Thyroid gland (tissue), 4 donors: ENCODE measurements at places on chromosomes 2 and 18.

- peak; percentile 47 for DNase-seq
- H3K4me1 ChIP-seq: peaks cover 68% of the 10 kb centered on the region
These were observed 3.4 kb downstream of the LPIN1 start for GRCh38 chr2:11749646-11750349.

GRCh38 chr2:186950694-186951093, 101.7 kb upstream of the ZSWIM2 start:
- no peak for DNase-seq
- no peak overlapping the region for H3K4me3 ChIP-seq
- no peaks in the 10 kb centered on the region for H3K27me3 ChIP-seq
- no peak overlapping the region for H3K27ac ChIP-seq
- no peaks in the 10 kb centered on the region for H3K4me1 ChIP-seq

DNA sequence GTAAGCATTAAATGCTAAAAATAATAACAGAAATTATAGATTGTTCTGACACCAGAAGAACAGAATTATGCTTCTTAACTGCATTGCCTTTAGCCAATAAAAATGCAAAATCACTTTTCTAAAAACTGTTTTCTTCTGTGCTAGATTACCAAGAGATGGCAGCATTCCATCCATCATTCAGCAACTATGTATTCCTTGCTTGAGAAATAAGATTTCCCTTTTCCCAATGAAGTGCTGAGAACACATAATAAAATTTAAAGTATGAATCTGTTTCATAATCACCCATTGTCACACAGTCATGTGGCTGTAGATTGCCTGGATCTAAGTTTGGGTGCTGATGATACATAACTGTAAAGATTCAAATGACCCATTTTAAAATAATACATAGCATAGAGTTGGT, 504.2 kb downstream of the TDRD15 start:
- H3K27ac ChIP-seq: no peak overlapping the region
- H3K36me3 ChIP-seq: no peaks in the 10 kb centered on the region
- no peaks in the 10 kb centered on the region for H3K27me3 ChIP-seq
- no peaks in the 10 kb centered on the region for H3K4me1 ChIP-seq

- peaks cover 21% of the 10 kb centered on the region for H3K4me1 ChIP-seq
- no peaks in the 10 kb centered on the region for H3K27me3 ChIP-seq
- H3K4me3 ChIP-seq: no peak overlapping the region
- no peak for DNase-seq
These were observed 69.1 kb downstream of the PHLPP1 start for GRCh38 chr18:62784338-62784965.

DNA sequence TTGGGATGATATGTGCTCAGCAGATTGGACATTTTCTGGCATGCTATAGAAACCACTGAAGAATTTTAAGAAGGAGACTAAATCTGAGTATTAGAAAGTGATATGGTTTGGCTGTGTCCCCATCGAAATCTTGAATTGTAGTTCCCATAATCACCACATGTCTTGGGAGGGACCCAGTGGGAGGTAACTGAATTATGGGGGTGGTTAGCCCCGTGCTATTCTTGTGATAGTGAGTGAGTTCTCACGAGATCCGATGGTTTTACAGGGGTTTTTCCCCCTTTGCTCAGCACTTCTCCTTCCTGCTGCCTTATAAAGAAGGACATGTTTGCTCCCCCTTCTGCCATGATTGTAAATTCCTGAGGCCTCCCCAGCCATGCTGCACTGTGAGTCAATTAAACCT, 535.9 kb upstream of the VRK2 start:
- no peak overlapping the region for H3K4me3 ChIP-seq
- H3K4me1 ChIP-seq: no peaks in the 10 kb centered on the region
- H3K27ac ChIP-seq: no peak overlapping the region
- no peaks in the 10 kb centered on the region for H3K36me3 ChIP-seq

DNA sequence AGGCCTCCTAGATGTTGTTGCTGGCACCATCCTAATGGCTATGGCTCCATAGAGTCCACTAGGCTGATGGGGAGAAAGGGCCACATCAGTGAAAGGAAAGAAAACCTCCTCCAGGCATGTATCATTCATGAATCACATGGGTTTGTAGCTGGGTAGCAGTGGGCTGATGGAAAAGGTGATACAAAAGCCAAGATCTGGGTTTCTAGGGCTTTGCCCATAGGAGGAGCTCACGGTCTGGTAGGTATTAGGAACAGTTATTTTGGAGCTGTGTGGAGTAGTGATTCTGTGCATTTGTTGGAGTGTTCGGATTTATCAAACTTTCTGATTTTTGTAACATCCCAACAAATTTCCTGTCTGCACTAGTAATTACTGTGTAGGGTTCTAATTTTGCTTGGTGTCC, 259.2 kb downstream of the SLC4A3 start:
- no peaks in the 10 kb centered on the region for H3K27me3 ChIP-seq
- no peak overlapping the region for H3K4me3 ChIP-seq
- no peak for DNase-seq
- H3K27ac ChIP-seq: no peak overlapping the region

- no peaks in the 10 kb centered on the region for H3K36me3 ChIP-seq
- H3K27me3 ChIP-seq: no peaks in the 10 kb centered on the region
- DNase-seq: peak; percentile 71
- no peak overlapping the region for H3K27ac ChIP-seq
These were observed 48.0 kb upstream of the MRPL33 start for GRCh38 chr2:27723372-27724144.

DNA sequence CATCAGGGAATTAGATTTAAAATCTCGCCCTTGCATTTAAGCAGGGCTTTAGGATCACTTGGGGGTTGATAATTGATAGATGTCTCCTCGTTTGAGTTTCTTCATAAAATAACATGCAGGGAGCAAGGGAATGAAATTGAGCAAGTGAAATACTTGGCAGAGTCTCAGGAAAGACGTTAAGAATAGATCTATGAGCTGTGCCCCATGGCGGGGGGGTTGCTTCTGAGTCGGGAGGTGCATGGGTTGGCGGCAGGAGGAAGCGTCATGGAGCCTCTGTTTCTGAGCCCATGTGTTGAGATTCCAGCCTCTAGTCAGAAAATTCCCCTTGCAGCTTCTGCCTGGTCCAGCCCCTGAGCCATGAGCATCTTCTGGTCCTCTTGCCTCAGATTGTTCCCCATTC, 82.0 kb downstream of the APOB start:
- H3K27me3 ChIP-seq: no peaks in the 10 kb centered on the region
- no peak overlapping the region for H3K4me3 ChIP-seq
- H3K27ac ChIP-seq: no peak overlapping the region
- no peaks in the 10 kb centered on the region for H3K4me1 ChIP-seq
- no peaks in the 10 kb centered on the region for H3K36me3 ChIP-seq

GRCh38 chr2:161419638-161420190, 3.6 kb downstream of the TBR1 start:
- H3K36me3 ChIP-seq: no peaks in the 10 kb centered on the region
- H3K27ac ChIP-seq: no peak overlapping the region
- peaks cover 86% of the 10 kb centered on the region for H3K27me3 ChIP-seq

DNA sequence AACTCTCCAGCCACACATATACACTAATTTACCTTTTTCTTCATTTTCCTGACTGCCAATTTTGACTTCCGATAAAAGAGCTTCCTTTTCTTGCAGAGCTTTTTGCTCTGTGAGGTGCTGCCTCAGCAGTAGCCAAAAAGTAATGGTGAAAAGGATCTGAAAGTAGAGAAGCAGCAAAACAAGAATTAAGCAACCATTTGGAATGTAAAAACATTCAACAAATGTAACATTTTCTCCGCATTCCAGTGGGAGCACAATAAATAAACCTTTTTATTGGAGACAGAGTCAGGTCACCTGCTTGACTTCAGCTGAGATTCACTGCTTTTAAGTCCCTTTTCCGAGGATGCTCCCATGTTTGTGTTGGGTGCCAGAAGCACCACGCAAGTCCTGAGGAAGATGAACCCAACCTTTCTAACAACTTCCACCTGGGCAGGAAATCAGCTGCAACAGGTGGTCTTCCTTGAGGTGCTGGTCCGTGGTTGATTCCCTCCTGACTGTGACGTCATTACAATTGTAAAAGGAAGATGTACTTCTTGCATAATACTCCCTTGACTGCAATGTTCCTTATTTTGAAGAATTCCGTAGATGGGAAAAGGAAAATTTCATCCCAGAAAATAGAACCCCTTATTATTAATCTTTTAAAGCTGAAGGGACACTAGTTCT, 265.5 kb downstream of the NAPG start:
- H3K27me3 ChIP-seq: no peaks in the 10 kb centered on the region
- no peak for DNase-seq
- H3K27ac ChIP-seq: no peak overlapping the region
- no peaks in the 10 kb centered on the region for H3K36me3 ChIP-seq
- H3K4me3 ChIP-seq: no peak overlapping the region

GRCh38 chr2:188889187-188889586, 85.0 kb upstream of the COL3A1 start:
- no peaks in the 10 kb centered on the region for H3K4me1 ChIP-seq
- no peak overlapping the region for H3K27ac ChIP-seq
- no peak for DNase-seq
- no peaks in the 10 kb centered on the region for H3K27me3 ChIP-seq
- H3K4me3 ChIP-seq: no peak overlapping the region

DNA sequence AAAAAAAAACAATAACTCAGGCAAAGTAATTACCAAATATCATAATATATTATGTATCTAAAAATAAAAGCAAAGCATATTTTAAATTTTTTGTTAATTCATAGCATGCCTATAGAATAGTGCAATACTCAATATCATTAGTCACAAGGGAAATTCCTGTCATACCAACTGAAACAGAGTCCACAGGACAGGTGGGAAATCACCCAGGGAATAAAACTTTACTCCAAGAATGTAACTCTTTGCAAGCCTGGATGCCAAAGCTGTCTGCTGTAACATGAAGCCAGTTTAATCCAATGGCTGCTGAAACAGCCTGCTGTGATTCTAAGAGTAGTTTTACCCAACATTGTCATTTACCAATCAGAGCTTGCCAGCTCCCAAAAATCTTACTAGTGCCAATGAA, 40.0 kb upstream of the SULT1C3 start:
- no peak overlapping the region for H3K4me3 ChIP-seq
- DNase-seq: no peak
- no peaks in the 10 kb centered on the region for H3K36me3 ChIP-seq
- H3K27me3 ChIP-seq: no peaks in the 10 kb centered on the region
- no peaks in the 10 kb centered on the region for H3K4me1 ChIP-seq

DNA sequence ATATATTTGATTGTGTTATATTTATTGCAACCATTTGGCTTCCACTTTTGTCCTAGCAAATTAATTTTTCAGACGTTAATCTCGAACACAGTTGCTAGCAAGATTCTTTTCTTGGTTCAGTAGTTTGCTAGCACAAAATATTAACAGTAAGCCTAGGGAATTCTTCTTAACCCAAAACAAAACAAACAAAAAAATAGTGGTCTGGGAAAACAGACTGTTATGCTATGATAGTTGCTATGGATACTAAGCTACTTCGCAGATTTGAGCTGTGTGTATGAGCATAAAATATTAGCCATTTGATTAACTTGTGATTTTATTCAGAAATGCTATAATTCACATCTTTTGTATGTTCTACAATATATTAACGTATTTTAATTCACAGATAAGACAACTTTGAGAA, 541.5 kb upstream of the NETO1 start:
- no peaks in the 10 kb centered on the region for H3K27me3 ChIP-seq
- H3K36me3 ChIP-seq: no peaks in the 10 kb centered on the region
- no peaks in the 10 kb centered on the region for H3K4me1 ChIP-seq
- DNase-seq: no peak

- H3K4me3 ChIP-seq: no peak overlapping the region
- H3K4me1 ChIP-seq: no peaks in the 10 kb centered on the region
- H3K36me3 ChIP-seq: no peaks in the 10 kb centered on the region
- DNase-seq: peak; percentile 12
- H3K27me3 ChIP-seq: no peaks in the 10 kb centered on the region
These were observed 93.8 kb upstream of the MBOAT2 start for GRCh38 chr2:9097239-9097638.

GRCh38 chr2:70995426-70995729, 705 bp upstream of the TEX261 start:
- H3K4me3 ChIP-seq: peak overlapping the region; percentile 14
- H3K27me3 ChIP-seq: no peaks in the 10 kb centered on the region
- H3K27ac ChIP-seq: no peak overlapping the region
- peaks cover 8% of the 10 kb centered on the region for H3K36me3 ChIP-seq
- DNase-seq: peak; percentile 59
- peaks cover 13% of the 10 kb centered on the region for H3K4me1 ChIP-seq

GRCh38 chr2:96325884-96326255, 753 bp downstream of the ITPRIPL1 start:
- no peak overlapping the region for H3K27ac ChIP-seq
- H3K4me1 ChIP-seq: peaks cover 20% of the 10 kb centered on the region
- H3K4me3 ChIP-seq: no peak overlapping the region
- H3K27me3 ChIP-seq: no peaks in the 10 kb centered on the region

DNA sequence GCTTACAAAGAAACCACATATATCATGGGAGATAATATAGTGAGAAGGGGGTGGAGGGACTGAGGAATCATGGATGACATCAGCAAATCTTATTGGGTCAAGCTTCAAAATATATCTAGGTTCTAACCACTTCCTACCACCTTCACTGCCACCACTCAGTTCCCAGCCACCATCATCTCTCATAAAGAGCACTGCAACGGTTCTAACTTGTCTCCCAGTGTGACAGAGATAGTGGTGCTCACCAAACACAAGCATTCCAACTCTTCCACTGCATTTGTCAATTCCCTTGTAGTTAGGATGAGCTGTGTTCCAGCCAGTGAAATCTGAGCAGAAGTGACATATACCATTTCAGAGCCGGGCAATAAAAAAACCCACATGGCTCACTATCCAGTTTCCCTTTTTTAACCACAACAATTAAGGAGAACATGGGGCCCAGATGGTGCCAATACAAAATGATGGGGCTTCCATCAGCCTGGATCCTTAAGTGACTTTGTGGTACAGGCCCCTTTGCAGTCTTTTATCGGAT, 318.1 kb downstream of the NBAS start:
- H3K27ac ChIP-seq: no peak overlapping the region
- no peaks in the 10 kb centered on the region for H3K4me1 ChIP-seq
- no peaks in the 10 kb centered on the region for H3K27me3 ChIP-seq
- H3K36me3 ChIP-seq: no peaks in the 10 kb centered on the region
- no peak overlapping the region for H3K4me3 ChIP-seq
- no peak for DNase-seq
